ENCODE measurements at places on chromosomes 5 and 9.

- no peak for DNase-seq
Measured at GRCh38 chr5:54491326-54491725, 26.2 kb upstream of the SNX18 start.

DNA sequence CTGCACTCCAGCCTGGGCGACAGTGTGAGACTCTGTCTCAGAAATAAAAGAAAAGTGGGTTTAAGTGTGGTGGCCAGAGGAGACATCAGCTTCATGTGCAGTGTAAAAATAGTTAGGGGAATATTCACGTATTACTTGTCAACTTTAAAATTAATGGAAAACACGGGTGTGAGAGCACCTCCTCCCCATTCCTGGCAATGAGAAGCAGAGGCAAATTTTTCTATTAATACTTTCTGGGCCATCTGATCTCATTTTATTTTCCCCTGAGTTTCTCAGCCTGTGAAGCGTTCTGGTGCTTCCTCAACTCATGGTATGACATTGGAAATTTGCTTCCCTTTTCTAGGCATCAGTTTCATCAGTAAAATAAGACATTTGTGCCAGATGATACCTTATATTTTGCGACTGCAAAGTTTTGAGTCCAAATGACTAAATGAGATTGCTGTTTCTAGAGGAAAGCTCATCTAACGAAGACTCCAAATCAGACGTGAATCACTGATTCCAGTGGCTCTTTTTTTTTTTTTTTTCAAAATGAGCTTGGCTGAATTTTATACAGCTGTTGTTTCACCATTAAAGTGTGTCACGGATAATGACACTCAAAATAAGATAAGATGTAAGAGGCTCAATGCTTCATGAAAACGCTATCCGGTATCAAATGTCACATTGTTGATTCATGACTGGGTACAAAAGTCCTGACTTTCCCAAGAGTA lies 104.6 kb downstream of the MSX2 start:
- no peak for DNase-seq

- no peak for DNase-seq
Measured at GRCh38 chr5:168796593-168797580, 217.7 kb upstream of the PANK3 start.

- DNase-seq: no peak
Measured at GRCh38 chr5:93894601-93895354, 153.4 kb upstream of the POU5F2 start.

GRCh38 chr9:137308057-137308619 lies 6.1 kb upstream of the NRARP start:
- no peak for DNase-seq

GRCh38 chr9:96500696-96501632 lies 51.0 kb downstream of the HABP4 start:
- no peak for DNase-seq

DNA sequence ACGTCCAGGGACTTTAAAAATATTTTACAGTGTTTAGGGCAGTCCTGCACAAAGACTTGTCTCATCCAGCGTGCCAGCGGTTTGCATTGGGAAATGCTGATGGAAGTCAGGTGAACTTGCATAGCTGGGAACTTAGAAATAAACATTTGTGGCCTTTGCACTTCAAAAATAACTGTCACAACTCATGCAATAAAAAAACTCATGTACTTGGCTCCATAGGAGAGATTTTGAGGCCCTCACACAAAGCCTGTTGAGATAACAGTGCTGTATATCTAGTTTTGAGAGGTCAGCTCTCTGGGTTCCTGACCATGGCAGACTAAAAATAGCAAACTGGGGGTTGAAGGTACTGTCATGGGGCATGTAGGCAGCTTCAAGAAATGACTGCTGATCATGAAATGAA lies 5.5 kb downstream of the COMMD10 start:
- DNase-seq: no peak

DNA sequence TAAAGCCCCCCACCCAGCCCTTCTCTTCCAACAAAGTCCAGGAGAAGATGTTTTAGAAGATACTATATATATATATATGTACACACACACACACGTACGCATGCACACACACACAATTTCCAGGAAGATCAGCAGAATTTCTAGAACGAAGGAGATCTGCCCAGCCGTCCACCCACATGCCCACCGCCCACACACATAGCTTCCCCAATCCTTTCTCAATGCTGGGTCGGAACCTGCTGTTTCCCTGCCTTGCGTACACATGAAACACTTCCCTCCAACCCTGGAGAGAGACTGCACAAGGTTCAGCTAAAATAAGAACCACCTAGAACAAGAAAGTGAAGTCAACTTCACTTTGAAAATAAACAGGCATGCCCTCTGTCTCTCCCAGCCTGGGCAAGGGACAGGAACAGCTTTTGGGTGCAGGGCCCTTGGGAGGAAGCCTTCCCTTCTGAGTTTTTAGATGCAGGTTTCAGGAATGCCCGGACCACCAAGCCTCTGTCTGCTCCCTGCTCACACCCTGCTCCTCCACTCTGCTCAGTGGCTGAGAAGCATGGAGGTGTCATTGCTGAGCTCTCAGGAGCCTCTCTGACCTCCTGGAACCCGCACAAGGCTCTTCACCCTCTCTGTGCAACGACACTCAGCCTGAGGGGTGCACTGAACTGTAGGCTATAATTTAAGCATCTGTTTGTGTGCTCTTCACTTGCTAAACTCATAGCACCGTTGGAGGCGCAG lies 149.4 kb downstream of the C5orf15 start:
- no peak for DNase-seq

All from MV-4-11 (cell line).